Fibroblast of lung (primary cell): ENCODE measurements at places on chromosomes 1 and 21.

DNA sequence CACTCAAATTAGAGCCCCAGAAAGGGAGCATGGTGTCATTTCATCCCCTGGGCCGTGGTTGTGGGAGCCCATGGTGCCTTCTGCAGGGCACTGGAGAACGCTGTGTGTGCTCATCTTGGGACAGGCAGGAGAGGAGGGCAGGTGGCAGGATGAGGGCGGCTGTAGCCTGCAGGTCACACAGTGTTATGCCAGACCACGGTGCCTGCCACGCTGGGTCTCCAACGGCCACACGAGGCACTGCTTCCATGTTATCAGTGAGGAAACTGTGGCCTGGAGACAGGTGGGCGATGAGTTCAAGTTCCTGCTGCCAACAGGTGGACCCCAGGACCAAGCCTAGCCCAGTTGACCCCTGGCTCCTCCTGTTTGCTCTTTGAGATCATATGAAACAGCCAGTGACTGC, 21.0 kb downstream of the ABCG1 start:
- no peak for DNase-seq

DNA sequence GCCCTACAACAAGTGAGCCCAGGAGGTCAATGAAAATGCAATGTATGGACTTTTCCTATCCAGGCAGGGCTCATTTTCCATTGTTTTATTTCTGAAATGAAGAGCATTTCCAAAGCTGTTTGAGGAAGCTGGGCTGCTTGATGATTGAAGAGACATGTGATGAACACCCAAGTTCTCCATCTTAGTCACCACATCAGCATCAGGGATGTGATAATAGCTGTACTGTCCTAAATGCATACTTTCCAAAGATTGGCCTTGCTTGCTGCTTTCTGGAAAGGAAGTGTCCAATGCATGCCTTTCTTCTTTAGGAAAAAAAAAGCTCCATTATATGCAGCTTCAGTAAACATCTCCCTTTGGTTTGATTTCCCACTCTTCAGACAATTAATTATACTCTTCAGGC, 425.9 kb upstream of the RUNX1 start:
- DNase-seq: no peak

DNA sequence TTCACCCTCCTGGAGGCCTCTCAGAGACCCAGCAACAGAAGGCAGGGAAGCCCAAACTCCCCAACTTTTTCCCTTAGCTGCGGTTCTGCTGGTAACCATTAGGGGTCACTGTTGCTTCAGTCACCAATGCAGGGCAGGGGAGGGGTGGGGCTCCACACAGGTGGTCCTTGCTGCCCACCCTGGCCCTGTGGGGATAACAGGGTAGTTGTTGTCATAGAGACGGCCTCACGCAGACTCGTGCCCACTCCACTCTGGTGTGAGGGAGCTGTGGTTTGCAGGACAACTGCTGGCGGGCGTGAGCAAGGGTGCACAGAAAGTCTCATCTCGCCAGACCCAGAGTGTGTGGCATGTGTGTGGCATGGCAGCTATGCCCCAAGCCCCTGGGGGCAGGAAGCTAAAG, 19.9 kb downstream of the INSRR start:
- DNase-seq: no peak

GRCh38 chr1:176032040-176032645, 174.9 kb downstream of the COP1 start:
- no peak for DNase-seq

- no peak for DNase-seq
Measured at GRCh38 chr21:45393833-45394638, 10.9 kb upstream of the COL18A1 start.

GRCh38 chr21:33254766-33255165, 11.4 kb upstream of the IL10RB start:
- no peak for DNase-seq

DNA sequence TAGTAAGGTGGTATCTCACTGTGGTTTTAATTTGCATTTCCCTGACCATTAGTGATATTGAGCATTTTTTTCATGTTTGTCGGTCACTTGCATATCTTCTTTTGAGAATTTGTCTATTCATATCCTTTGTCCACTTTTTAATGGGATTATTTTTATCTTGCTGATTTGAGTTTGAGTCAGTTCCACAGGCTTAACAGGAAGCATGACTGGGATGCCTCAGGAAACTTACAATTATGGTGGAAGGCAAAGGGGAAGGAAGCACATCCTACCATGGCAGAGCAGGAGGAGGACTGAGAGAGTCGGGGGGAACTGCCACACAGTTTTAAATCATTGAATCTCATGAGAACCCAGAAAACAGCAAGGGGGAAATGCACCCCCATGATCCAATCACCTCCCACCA, 51.1 kb downstream of the ODF2L start:
- no peak for DNase-seq

DNA sequence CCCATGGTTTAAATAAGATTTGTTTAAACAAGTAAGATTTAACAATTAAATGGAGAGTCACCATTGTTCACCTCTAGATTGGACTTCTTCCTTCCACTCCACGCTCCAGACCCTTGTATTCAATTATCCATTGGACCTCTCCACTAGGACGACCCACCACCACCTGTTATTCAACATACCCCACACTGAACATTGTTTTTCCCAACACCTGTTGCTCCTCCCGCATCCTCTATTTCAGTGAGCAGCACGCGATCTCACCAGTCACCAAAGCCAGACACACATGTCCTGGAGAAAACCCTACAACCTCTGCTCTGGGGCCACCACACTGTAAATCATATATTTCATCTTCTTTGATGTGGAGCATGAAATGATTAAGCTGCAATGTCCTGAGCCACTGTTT, 28.6 kb downstream of the ATP8B2 start:
- DNase-seq: no peak

DNA sequence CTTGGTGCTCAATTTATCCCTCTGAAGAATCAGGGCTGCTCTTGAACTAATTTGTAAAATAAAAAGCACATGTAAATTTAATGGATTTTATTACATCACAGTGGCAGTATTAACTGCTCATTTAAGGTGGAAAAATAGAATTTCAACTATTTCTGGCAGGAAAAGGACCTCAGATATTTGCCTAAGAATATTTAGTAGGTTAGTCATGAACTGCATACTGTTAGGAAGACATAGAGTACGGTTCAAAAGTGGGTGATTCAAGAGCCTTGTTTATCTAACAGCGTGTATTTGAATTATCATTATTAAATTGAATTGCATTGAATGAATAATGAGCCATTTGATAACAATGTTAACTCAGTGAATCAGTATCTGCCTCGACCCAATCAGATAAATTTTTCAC, 248.8 kb upstream of the PBX1 start:
- peak; percentile 10 for DNase-seq

- DNase-seq: no peak
Measured at GRCh38 chr1:31434979-31435378, 22.0 kb downstream of the SERINC2 start.

GRCh38 chr1:54619749-54620148, 3.6 kb downstream of the FAM151A start:
- DNase-seq: no peak

- DNase-seq: no peak
Measured at GRCh38 chr1:206032380-206033140, 8.9 kb upstream of the CTSE start.

DNA sequence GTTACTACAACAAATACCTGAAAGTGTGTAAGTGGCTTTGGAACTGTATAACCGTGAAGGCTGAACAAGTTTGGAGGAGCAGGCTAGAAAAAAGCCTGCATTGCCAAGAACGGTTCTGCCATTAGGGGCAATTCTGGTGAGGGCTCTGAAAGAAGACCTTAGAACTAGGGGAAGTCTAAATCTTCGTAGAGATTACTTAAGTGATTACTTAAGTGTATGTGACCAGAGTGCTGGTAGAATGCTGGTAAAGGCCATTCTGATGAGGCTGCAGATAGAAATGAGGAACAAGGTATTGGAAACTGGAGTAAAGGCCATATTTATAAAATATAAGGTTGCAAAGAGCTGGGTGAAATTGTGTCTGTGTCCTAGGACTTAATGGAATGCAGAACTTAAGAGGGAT, 158.0 kb downstream of the CLIC6 start:
- DNase-seq: no peak

DNA sequence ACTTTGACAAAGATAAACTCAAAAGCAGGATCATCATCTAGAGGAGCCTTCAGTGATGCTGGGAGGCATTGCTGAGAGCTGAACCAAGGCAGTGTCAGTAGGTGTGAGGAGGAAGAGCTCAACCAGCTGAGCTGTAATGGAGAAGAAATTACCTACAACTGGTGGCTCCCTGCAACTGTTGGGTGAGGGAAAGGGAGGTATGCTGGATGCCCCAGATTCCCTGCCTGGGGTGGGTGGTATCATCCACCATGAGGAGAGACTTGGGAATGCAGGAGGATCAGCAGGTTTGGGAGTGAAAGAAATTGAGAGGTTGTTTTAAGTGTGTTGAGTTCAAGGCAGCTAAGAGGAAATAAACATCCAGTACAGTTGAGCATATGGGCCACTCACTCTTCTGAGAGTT, 199.8 kb downstream of the DNM3 start:
- DNase-seq: no peak

DNA sequence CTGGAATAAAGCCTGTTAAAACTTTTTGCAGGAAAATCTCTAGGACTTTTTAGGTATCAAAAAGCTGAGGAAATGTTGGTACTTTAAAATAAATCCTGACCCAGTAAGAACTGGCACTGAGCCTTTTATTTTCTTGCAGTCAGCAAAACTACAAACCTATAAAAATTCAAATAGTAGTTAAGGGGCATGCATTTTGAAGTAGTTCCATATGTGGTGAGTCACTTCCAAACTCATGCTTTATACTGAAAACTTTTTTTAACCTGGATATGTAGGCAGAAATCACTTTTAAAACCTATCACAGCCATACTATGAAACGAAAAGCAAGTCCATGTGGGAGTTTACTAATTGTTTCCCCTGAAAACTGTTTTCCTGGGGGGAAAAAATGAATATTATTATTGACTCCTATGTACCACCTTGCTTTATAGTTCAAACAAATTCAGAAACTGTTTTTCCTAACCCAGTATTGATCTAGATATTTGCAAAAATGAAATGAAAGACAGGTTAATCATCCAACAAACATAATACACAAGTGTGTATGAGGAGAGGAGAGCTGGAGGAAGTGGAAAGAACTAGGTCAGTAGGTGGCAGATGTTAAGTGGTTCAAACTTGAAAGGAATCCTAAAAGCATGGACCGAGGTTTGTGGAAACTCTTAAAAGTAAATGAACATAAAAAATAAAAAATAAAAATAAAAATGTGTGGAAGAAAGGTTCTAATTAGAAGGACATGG, 30.5 kb downstream of the NRIP1 start:
- DNase-seq: peak; percentile 66

DNA sequence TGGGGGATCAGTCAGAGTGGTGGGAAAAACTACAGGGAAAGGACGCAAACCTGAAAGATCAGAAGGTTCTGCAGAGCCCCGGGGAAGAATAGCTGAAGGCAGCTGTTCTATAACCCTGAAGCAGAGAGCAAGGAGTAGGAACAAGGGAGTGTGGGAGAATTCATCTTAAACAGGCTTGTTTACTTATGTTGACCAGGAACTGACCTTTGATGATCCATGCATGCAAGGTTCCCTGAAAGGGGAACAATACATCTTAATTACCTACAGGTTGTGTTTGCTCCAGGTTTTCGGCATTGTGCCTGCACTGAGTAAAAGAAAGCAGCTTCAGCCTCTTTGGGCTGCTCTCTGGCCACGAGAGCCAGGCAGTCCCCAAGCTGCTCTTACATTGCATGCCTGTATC, 18.7 kb upstream of the FAM43B start:
- no peak for DNase-seq

GRCh38 chr1:210482945-210483617, 154.4 kb downstream of the HHAT start:
- DNase-seq: no peak

DNA sequence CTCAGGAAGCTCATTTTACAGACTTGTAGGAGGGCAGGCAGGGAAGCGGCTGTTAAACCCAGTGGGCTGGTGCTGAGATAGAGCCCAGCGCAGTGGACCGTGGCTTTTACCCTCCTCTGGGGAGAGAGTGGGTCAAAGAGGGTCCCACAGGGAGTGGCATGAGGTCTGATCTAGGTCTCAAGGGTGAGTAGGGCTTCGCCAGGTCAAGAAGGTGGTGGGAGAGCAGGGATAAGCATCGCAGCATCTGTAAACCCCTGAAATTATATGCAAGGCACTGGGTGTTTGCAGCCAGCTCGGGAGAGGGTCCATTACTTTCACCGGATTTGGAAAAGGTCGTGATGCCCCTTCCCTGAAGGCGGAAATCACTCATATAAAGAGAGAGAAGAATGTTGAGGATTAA, 89.1 kb downstream of the ZSCAN20 start:
- no peak for DNase-seq

- DNase-seq: no peak
Measured at GRCh38 chr21:33695813-33696212, 53.5 kb downstream of the ITSN1 start.

DNA sequence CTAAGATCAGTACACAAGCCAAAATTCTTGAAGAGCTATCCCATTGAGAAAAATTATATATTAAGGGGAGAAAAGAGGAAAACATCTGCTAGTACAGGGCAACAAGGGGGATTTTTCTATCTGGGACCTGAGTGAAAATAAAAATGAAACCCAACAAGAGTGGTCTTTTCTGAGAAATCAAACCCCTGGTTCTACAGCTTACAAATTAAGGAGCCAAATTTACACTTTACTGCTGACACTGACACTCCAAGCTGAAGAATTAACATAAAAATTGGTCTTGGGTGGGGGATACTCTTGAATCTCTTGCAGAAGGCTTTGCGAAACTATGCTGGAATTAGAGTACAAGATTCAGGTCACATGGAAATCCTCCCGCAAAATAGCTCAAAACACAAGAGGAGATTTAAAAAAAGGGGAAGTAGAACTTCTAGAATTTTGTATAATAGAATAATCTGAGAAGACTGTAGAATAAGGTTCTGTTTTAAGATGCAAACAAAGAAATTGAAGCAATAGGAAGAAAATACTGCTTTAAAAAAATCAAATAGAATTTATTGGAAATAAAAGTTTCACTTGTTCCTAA, 32.1 kb upstream of the HSPA13 start:
- no peak for DNase-seq

- DNase-seq: peak; percentile 76
Measured at GRCh38 chr1:218584418-218585155, 239.5 kb downstream of the TGFB2 start.

DNA sequence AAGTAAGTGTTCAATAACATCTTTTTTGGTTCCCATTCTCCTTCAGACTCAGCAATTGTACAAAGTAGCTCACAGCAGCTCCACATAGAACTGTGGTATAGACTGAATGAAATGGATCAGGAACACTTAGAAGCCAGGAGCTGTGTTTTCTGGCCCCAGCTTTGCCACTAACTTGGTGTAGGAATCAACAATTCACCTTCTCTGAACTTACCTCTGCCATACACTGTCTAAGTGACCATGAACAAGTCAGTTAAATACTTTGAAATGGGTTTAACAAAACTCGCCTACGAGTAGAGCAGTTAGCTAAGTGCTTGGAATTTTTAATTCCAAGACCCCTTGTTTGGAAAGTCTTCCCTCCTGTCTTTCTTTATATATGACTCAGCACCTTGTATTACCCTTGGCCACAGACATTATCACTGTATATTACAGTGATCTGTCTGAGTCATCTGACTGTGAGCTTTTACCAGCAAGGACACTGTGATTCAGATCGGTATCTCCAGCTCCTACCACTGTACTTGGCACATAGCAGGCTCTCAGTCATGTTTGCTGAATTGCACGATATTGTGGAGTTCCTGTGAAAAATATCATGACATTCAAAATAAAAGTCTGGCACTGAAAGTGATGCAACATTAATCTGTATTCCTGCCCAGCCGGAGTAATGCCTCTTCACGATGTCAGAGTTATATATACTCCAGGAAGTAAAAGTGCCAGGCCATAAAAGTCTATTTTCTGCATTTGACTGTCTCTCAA, 101.7 kb upstream of the BEND5 start:
- peak; percentile 97 for DNase-seq

GRCh38 chr1:230713915-230714764, at the start of gene AGT:
TSS of gene AGT (minus strand) at chr1:230714122. CDS start at chr1:230710823, 3,299 bp downstream.
- DNase-seq: peak; percentile 90
